Activated CD8-positive, alpha-beta memory T cell treated with anti-CD3 and anti-CD28 coated beads for 1 hour (primary cell): ENCODE measurements at places on chromosomes 3 and 15.

- no peak for DNase-seq
Observed at GRCh38 chr15:87682527-87682926, 574.0 kb downstream of the NTRK3 start.

DNA sequence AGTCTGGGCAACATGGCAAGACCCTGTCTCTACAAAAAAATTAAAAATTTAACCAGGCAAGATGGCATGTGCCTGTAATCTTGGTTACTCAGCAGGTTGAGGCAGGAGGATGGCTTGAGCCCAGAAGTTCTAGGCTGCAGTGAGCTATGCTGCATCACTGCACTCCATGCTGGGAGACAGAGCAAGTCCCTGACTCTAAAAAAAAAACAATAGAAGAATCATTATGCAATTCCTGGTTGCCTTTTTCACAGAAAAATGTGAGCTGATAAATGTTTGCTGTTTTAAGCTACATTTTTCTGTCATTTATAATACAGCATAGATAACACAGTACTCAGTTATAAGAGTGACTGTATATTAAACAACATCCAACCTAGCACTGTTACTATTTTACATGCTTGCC is 148.8 kb downstream of the SCAPER start:
- DNase-seq = no peak

GRCh38 chr3:158272081-158272480 is 162.2 kb downstream of the RSRC1 start:
- no peak for DNase-seq

DNA sequence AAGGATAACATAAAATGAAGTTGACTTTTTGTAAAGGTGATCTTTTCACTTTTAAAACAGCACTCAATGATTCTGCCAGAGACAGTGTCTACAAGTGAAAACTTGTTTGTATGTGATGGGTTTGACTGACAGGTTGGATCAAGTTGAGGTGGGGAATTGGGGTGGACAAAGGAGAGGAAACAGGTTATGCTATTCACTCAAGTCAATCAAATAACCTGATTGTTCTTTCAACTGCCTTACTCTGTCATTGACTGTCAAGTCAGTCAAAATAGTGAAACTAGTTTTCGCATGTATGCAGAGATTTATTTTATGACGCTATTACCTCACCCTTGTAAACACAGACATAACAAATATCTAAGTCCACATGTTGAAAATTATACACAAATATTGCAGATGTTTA is 187.7 kb downstream of the ROBO2 start:
- no peak for DNase-seq

GRCh38 chr3:56157693-56158362 is 310.4 kb downstream of the ERC2 start:
- DNase-seq = no peak

DNA sequence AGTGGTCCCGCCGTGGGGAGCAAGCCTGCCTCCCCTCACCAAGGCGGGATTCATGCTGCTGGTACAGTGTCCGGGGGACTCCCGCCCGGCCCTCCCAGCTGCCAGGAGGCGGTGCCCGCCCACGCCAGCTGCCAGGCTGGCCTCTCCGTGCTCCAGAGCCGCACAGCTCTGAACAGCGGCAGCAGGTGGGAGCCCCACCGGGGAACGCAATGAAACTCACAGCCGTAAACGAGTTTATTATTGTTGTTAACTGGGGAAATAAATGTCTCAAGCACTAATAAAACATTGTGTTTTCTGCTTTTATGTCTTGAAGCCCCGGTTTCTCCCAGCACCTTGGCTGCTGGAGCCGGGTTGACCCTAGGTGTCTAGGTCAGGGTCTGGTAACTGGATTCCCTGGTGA is 317.7 kb upstream of the TLE3 start:
- DNase-seq = no peak

DNA sequence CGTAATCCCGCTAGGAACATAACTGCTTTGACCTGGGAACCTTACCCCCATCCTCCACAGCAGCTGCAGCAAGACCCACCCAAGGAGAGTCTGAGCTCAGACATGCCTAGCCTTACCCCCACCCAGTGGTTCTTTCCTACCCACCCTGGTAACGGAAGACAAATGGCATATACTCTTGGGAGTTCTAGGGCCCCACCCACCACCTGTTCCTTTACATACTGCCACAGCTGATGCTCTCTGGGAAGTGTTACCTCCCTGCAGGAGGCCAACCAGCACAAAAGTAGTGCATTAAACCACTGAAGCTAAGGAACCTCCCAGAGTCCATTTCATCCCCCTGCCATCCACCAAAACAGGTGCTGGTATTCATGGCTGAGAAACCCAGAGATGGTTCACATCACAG is 50.6 kb upstream of the AZI2 start:
- DNase-seq = no peak

- no peak for DNase-seq
Observed at GRCh38 chr15:23002920-23003319, 22.8 kb upstream of the CYFIP1 start.

- DNase-seq = no peak
Observed at GRCh38 chr15:94480289-94480834, 249.0 kb downstream of the MCTP2 start.

DNA sequence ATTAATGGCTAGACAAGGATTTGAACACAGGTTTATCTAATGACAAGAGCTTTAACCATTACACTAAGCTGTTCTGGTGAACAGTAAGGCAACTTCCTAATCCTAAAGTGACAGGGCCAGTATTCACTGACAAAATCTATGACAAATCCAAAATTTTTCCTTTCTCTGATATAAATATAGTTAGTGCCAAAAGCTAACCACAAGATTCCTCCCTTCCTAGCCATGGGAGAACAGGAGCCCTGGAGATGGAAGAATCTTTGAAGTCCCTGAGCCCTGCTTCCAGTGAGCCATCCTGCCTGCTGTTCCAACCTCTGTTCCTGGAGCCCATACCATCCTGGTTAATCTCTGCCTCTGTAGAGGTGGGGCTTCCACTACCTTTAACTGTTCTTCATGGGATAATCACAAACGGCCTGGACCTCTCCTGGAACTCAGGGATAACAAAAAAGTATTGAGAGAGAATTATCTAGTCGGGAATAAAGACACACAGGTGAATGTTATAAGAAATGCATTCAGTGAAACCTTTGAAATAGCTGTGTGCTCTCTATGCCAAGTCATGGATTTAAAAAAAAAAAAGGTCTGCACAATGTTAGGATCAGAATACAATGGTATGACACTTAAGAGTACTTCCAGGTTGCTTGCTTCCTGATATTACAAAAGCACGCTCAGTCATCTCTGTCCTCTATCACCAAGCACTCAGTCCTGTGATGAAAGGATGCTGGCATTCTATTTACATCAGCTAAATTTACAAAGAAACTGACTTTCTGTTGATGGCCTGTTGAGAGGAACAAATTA is 235.8 kb downstream of the SUCLG2 start:
- DNase-seq = no peak

GRCh38 chr3:114878114-114878839 is 268.8 kb downstream of the ZBTB20 start:
- no peak for DNase-seq

DNA sequence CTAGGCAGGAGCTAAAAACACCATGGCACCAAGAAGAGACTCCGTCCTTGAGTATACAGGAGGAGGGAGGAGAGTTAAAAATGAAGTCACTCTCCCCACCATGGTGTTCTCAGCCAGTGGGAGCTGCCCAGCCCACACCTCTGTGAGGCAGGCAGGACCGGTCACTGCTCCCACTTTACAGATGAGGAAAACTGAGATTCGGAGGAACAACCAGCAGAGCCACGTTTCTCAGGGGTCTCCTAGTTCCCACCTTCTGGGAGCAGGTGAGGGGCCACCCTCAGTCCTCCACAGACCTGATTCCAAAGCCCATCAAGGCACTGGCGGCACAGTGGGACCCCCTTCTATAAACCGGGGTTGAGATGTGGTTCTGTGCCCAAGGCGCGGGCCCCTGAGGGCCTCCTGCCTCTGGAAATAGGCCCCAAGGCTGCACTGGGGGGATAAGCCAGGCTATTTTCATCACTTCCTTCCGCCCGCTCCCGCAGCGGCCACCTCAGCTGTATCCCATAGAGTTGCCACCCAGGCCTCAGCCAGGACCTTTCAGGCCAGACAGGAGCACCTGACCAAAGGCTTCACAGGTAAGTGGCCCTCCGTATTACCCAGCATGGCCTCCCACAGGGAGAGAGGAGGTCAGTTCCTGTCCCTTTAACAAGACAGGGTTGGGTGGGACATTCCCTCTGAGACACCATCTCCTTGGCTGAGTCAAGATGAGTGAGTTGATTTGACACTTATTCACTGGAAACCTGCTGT is at the start of gene GP9:
Gene GP9, plus strand, starts transcription at position 504 of the 747 bp plus-strand sequence. CDS start 961 bp downstream, outside the sequence.
- no peak for DNase-seq

- no peak for DNase-seq
Observed at GRCh38 chr3:189766416-189766815, 135.2 kb downstream of the TP63 start.

- no peak for DNase-seq
Observed at GRCh38 chr3:60316121-60316797, 935.0 kb downstream of the FHIT start.

DNA sequence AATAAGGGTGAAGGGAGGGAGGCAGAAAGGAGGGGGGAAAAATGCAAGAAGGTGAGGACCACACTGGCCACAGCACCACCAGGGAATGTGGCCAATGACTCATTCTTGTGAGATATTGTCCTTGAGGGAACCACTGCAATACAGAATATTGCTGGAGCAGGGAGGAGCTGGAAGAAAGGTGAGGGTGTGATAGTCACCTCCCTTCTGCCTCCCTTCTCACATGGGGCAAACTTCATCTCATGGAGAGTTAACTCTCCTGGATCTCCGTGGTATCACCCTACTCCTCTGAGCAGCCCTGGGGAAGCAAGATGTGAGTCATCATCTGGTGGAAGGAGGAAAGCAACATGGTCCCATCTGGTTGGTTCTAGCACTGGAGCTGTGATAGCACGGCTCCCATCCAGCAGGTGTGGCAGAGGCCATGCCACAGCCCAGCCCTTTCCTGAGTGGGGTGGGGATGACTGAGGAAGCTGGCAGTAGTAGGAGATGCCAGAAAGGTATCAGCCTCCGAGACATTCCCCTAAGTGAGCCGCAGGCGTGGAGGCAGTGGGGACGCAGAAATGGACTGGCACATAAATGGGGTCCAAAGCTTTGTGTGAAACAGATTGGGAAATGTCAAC is 115.9 kb upstream of the LPP start:
- no peak for DNase-seq

DNA sequence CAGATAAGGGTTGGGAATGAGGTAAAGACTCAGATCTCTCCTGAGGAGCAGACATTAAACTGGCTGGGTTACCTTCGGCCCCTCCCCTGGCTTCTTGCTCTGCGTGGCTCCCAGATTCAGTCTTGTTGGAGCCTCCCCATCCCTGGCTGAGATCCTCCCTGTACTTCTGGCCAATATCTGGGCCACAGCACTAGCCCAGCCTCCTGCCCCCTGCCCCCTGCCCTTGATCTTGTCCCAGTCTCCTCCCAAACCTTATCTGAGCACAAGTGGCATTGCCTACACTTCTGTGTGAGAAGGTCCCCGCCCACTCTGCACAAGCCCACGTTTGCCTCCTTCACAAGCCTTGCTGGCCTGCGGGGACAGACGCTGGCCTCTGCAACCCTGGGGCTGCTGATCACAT is 16.8 kb downstream of the PLA2G4F start:
- no peak for DNase-seq

GRCh38 chr15:44659056-44659455 is 4.4 kb downstream of the SPG11 start:
- no peak for DNase-seq

GRCh38 chr15:89772932-89773583 is 3.1 kb upstream of the MESP2 start:
- DNase-seq = no peak

DNA sequence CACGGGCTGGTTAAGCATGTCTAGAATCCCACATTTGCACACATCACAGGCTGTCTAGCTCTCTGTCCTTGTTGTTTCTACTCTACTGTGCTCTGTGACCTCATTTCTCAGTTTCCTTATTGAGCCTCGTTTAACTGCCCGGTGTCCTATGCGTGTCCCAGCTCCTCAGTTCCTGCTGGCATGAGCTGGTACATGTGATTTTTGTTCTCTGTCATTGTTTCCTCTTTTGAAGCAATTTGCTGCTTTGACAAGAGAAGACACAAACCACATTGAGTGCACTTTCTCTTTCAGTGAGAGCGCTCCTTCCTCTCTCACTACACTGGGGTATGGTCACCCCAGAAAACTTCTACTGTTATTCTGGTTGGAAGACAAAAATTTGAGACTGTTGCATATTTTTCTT is 563.5 kb downstream of the PDCD6IP start:
- DNase-seq = no peak

- DNase-seq = no peak
Observed at GRCh38 chr3:172084871-172085556, 45.6 kb downstream of the FNDC3B start.

DNA sequence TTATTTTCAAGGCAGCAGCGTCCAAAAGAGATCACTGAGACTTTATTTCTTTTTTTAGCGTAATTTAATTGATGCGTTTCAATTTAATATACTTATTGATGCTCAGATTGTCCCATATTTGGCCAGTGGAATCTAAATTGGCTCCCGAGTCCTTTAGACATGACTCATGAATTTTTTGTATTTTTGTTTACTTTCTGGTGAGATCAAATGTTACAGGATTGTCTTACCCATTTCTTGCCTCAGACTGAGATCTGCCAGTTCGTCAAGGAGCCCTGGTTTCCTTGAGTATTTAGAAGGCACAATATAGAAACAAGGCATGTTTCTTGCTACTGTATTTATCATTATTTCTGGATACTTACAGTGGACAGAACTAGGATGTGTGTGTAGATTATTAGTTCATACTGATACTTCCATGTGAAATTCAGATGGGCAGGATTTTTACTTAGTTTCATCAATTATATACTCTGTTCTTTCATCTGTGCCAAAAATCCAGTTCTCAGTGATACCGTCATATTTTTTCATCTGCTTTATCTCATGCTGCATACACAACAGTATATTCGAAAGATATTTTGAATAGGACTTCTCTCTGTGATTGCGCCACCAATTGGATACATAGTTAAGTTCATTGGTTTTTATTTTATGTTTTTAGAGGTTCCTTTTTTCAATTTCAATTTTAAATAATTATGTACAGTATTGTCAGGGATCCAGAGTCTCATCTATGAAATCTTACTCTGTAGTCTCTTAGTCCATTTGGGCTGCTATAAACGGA is 436.9 kb upstream of the C2CD4B start:
- no peak for DNase-seq

DNA sequence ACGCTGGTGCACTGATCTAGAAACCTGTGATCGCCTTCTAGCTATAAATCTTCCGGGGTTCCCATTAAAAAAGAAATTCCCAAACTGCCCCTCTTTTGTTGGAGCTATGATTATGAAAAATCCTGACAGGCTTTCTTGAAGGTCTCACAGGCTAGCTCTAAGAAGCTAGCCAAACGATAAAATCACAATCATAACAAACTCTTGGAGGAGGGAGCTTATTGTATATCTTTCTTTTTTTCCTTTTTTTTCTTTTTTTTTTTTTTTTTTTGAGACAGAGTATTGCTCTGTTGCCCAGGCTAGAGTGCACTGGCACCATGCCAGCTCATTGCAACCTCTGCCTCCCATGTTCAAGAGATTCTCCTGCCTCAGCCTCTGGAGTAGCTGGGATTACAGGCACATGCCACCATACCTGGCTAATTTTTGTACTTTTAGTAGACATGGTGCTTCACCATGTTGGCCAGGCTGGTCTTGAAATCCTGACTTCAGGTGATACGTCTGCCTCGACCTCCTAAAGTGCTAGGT is 72.0 kb downstream of the MYO1E start:
- no peak for DNase-seq

- no peak for DNase-seq
Observed at GRCh38 chr3:111932946-111933345, 45.9 kb upstream of the ABHD10 start.

- DNase-seq = no peak
Observed at GRCh38 chr15:92619145-92620101, 36.2 kb downstream of the FAM174B start.

GRCh38 chr3:110413807-110414748 is 657.5 kb upstream of the NECTIN3 start:
- DNase-seq = no peak
